ENCODE measurements at places on chromosomes 4 and X.

GRCh38 chr4:126106658-126107057 is 791.9 kb downstream of the FAT4 start:
- DNase-seq: peak; percentile 25

DNA sequence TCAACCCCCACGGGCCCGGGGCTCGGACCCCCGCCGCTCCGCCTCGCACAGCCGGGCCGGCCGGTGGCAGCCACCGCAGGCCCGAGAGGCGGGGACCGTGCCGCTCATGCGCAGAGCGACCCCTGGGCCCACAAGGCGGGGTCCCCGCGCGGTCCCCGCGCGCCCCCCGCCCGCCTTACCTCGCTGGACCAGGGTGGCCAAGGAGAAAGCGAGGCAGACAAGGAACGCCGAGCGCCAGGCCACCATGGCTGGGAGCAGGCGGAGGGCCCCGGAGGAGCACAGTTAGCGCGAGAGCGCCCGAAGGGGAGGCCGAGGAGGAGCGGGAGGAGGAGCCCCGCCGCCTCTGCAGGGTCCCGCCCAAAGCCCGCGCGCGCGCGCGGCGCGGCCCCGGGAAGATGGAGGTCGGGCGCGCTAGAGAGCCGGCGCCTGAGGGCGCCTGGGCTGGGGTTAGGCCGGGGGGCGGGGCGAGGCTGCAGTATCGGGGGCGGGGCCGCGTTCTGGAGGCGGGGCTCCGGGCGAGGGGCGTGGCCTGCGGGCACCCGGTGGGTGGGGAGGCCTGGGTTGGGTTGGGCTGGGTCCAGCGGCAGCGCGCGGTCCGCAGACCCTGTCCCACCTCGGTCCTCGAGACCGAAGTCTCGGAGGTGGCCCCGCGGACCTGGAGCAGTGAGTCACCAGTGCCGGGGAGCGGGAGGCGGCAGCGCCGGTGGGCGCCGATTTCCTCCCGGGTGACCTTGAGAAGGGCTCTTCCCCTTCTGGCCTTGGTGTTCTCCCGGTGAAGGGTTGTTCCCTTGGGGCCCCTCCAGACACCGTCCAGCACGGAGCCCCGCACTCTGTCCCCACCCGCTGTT is at the start of gene CD99L2:
Gene CD99L2 (minus strand): TSS at position 326 of the 848 bp plus-strand sequence. CDS start 80 bp downstream, at position 246.
- peak; percentile 69 for DNase-seq

- no peak for DNase-seq
Measured at GRCh38 chr4:118972167-118972566, 83.5 kb downstream of the SYNPO2 start.

GRCh38 chrX:101595739-101596419 is 21.9 kb downstream of the ARMCX6 start:
- peak; percentile 24 for DNase-seq

GRCh38 chr4:15182600-15183220 is 180.4 kb downstream of the CPEB2 start:
- DNase-seq: no peak

- no peak for DNase-seq
Measured at GRCh38 chrX:16593801-16594200, 56.2 kb upstream of the S100G start.

- no peak for DNase-seq
Measured at GRCh38 chr4:7510538-7510937, 75.8 kb upstream of the PSAPL1 start.

DNA sequence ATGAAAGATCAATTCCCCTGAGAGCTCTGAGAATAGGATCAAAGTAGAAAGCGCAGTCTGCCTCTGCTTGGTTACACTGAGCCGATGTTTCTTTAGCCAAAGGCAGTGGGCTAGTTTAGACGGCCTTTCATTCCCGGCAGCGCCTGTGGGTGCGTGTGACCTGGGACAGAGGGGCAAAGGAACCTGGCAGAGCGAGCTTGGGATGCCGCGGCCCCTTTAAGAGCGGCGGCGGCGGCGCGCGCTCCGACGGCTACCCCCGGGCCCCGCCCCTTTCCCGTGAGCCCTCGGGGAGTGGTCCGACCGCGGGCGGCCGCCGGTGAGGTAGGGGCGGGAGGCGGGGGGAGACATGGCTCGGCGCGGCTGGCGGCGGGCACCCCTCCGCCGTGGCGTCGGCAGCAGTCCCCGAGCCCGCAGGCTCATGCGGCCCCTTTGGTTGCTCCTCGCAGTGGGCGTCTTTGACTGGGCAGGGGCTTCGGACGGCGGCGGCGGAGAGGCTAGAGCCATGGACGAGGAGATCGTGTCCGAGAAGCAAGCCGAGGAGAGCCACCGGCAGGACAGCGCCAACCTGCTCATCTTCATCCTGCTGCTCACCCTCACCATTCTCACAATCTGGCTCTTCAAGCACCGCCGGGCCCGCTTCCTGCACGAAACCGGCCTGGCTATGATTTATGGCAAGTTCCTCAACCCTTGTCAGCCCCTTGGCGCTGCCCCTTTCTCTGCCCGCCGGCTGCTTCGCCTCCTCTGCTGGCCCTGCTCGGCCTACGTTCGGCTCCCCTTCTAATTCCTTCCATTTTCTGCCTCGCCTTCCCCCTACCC is at the start of gene SLC9A6:
Gene SLC9A6 (plus strand): TSS at position 279 of the 816 bp plus-strand sequence. CDS start 224 bp downstream, at position 503.
- DNase-seq: peak; percentile 31

DNA sequence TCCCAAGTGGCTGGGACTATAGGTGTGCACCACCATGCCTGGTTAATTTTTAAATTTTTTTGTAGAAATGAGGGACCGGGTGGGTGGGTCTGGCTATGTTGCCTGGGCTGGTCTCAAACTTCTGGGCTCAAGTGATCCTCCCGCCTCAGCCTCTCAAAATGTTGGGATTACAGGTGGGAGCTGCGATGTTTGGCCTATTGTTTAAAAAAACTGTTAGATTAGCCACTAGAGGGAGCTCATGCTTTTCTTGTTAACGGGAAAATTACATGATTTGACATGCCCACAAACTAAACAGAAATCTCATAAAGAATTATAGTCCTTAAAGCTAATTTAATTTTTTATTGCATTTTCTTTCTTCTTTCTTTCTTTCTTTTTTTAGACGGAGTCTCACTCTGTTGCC is 5.0 kb upstream of the SDAD1 start:
- DNase-seq: peak; percentile 46

DNA sequence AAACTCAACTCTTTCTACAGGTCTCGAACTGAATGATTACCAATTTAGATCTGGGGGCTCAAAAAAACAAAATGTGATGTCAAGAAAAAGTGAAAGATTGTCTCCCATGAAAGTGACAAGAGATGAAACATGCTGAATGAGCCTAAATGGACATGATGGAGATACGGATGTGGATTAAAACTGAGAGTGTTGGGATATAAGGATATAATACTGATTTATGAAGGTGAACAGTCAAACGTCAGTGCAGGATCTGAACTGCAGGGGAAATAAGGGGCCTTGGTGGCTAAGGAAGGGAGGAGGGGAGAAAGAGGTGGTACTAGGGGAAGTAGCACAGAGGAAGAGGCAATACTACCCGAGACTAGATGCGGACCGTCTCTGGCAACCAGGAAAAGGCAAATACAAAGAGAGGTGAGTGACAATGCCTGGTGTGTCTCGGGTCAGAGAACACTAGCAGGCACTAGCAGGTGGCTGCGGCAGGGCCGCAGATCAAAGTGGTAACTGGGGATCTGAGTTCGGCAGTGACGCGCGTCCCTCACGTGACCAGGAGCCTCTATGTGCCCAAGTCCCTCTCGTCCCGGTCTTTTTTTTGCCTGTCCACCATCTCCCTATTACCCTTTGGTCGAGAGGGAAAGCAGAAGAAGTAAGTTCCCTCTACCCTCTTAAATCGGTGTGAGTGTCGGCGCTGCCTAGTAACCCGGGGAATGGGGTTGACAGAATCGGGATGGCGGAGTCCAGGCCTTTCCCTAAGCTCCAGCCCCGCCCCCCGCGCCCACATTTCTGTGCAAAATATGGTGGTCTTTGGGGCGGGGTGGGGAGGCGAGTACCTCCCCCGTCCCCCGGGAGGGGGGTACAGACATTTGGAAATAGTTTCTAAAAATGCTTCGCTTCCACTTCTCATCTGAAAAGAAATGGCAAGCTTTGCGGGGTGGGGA is at the start of gene TCEAL1:
Gene TCEAL1 (plus strand): TSS at position 590 of the 932 bp plus-strand sequence. CDS start 942 bp downstream, outside the sequence.
- peak; percentile 28 for DNase-seq

GRCh38 chrX:151713849-151714248 is 2.0 kb upstream of the FATE1 start:
- peak; percentile 1 for DNase-seq

All from Jurkat, Clone E6-1 (cell line).